HS-27A (cell line): ENCODE measurements at places on chromosomes 4 and X.

DNA sequence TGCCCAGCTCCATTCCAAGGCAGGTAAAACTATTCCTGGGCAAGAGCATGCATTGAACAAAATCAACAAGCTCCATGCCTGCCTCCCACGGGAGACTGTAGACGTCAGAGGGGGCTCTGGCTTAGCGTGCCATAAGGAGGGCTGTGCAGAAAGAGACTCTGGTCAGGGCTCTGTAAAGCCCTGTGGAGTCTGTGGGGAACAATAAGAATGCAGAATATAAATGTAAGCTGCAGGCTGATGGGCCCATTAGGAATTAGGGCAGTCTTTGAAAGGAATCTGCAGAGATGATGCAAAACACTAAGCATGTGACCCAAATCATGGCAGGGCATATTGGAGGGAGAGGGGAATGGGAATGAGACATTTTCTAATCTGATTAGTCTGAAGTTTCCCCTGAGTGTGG, 170.3 kb downstream of the EFHC2 start:
- no peak for DNase-seq

- no peak for DNase-seq
Observed at GRCh38 chr4:170476351-170476750, 386.6 kb upstream of the AADAT start.

DNA sequence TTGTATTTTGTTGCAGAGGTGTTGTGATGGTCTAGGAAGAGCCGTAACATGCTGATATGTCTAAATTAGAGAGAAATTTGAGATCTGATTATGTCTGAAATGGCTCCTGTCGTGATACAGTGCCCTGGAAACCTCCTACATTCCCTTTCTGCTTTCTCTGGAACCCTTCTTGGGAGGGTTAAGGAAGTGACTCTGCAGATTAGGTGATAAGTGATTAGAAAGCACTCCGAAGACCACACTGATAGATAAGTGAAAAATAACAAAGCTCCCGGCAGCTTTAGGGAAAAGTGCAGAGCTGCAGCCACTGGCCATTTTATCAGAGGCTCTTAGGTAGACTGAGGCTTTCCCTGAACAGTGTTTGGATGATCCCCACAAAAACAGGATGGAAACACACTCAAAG, 110.6 kb downstream of the MGST2 start:
- DNase-seq: no peak

DNA sequence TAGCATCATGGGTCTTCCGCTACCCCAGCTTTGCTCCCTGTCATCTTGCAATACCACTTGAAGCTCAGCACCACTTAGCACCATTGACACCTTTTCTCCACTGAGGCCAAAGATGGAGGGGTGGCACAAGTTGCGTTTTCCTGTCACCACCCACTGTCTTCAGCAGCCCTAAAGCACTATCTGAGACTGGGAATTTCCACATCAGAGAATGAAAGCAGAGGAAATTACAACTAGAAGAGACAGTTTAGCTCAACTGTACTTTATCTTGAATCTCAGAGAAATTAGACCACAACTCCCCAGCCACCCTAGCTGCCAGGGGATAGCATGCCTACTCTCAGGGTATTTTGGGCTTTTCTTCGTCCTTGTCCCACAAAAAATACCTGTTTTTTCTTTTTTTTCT, 111.0 kb downstream of the DDIT4L start:
- DNase-seq: no peak

DNA sequence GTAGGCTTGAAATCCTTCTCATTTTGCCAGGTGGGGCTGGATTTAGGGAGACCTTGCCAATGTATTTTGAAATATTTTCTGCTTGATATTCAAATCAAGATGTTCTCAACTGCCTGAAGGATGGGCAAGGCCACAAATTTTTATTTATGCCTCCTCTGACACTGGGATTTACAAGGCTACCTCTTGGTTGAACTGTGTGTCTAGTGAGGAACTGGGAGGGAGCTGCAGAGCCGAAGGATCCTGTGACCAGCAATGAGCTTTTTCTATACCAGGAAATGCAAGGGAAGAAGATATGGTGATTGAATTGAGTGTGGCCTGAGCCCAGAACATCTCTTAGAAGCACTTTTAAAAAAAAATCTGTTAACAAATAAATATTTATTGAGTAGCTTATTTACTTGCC, 14.9 kb downstream of the VSIG1 start:
- no peak for DNase-seq

GRCh38 chr4:80004319-80004718, 68.7 kb downstream of the ANTXR2 start:
- DNase-seq: no peak

DNA sequence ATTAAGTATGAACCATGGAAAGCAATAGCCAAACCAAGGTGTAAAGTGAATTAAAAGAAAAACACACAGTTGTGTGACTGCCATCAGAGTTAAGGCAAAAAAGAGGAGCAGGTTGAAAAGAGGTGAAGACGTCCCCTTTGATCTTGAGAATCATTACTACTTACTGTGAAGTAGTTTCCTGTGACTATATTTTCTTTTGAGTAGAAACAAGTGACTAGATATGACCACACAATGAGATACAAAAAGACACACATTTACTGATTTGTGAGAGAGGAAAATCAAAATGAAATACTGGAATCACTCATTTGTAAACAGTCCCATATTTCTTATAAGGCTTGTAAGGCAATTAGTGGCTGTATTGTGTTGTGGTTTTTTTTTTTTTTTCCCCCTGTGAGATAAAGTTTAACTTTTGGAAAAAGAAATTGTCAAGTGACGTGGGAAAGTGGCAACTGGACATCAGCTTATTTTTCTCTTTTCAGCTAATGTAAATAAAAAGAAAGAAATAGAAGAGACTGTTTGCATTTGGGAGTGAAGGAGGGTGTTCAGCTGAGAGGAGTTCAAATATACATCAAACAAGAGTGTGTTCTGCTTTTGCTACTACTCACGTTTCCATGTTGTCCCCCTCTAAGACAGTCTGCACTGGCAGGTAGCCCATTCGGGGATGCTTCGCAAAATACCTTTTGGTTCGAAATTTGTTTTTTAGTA, 106.4 kb upstream of the FTHL17 start:
- no peak for DNase-seq

- no peak for DNase-seq
Observed at GRCh38 chrX:153460826-153461225, 9.6 kb downstream of the HAUS7 start.

GRCh38 chr4:3484057-3484973, 21.2 kb downstream of the DOK7 start:
- DNase-seq: no peak

DNA sequence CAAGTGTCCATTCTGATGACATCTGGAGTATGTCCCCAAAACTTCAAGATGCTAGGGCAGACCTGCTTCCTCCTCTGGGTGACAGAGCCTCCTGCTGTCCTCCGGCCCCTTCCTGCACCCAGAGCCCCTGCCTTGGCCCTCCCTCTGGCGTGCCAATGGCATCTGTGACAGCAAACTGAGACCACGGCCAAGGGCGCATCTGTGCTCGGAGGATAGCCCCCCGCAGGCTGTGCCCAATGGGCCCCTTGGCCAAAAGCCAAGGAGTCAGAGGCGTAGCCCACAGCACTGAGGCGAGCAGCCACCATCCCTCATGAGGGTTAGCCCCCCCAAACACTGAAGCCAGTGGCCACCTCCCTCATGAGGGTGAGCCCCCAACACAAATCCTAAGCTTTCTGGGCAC, 7.9 kb downstream of the LRPAP1 start:
- no peak for DNase-seq

- no peak for DNase-seq
Observed at GRCh38 chrX:41984628-41985027, 61.3 kb upstream of the CASK start.

DNA sequence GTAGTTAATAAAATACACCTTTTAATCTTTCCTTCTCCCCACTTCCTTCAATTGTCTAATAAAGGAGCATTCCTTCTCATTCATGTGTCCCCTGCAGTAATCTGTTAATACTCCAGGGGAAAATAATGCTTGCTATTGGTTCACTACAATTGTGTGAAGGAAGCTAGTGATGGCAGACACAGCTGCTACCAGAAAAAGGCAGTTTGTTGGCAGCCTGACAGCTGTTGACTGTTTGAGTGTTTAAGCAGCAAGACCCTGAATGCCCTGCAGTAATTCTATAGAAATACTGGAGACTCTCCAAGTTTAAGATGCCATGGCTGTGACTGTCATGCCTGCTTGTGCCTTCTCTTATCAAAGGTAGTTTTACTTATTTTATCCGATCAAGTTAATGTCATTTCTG, 359.5 kb downstream of the C4orf33 start:
- DNase-seq: no peak

DNA sequence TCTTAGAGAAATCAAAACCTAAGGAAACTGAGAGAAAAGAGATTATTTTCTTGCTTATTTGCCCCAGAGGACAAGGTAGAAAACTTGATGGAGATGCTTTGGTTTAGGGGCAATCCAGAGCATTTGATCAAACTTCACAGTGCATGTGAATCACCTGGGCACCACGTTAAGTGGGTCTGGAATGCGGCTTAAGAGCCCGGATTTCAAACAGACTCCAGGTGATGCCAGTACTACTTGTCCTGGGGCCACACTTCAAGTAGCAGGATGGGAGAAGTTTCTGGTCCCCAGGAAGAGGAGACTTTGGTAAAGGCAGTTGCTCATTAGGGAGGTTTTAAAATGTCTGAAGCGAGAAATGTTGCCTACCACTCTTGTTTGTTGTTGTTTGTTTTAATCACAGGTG, 51.8 kb downstream of the PHOX2B start:
- no peak for DNase-seq

DNA sequence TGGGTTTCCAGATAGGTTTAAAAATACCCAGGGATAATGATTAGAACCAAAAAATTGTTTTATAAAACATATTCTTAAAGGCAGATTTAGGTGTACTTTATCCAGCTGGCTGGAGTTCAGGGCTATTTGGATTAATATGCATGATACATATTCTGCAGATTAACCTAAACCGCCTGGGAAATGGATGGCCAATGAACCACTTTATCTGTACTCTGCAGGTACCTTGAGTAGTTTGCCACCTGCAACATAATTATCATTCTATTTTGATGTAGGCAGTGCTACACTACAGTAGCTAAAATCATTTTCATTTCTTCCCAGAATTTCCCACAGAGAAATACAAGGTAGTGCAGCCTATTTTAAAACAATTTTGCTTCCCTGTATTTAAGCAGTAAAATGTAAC, 683.2 kb upstream of the GNPDA2 start:
- DNase-seq: no peak

- no peak for DNase-seq
Observed at GRCh38 chr4:122393276-122393675, 14.5 kb downstream of the ADAD1 start.

GRCh38 chr4:186861317-186861716, 137.7 kb upstream of the FAT1 start:
- DNase-seq: no peak
